ENCODE measurements at places on chromosomes 1 and 21.

DNA sequence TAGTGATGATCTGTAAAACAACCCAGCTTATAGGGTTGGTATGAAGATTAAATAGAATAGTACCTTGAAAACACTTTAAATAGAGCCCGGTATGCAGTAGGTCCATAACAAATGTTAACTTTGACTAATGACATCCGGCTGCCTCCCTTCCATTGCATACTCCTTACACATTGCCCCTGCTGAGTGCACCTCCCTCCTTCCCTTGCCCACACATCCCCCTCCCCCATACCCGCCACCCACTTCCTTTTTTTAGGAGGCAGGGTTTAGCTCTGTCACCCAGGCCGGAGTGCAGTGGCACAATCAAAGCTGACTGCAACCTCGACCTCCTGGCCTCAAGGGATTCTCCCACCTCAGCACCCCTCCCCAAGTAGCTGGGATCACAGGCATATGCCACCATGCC lies 24.4 kb upstream of the ZC3H12A start:
- no peak for DNase-seq

- no peak for DNase-seq
Observed at GRCh38 chr1:6652986-6653385, 28.3 kb downstream of the THAP3 start.

DNA sequence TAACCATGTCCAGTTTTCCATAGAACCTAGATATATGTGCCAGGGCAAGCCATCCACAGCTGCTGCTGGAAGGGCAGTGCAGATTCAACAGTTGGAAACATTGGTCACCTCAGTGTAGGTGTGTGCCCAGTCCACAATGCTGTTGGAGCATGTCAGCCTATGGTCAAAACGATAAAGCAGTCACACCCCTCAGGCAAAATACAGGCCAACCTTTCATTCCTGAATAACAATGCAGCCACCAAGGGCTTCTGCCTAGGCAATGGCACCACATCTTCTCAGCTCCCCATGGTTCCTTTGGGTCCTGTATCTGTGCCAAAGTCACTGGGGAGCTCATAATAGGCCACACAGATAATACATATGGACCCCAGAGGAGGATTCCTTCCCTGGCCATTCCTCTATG lies 15.1 kb upstream of the TBX19 start:
- DNase-seq = no peak

DNA sequence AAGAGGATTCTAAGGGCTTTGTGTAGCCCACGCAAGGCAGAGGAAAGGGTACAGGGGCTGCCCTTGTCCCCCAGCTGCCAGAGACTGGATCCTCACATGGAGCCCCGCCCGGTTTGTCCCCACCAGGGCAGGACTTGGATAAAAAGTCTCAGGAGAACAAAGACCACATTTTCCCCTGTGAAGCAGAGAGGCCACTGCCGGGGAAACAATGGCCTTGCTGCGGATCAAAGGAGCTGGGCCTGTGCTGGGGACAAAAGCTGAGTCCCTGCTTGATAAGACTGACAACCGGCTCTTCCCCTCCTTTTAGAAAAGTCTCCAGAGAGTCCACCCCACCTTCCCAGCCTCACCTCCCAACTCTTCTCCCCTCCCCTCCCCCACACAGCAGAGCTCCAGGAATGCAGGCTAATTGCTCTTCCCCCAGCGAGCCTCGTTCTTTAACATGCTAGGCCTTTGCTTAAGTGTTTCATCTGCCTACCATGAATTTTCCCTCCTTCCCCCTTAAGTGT lies 142.4 kb downstream of the PLPP3 start:
- no peak for DNase-seq

DNA sequence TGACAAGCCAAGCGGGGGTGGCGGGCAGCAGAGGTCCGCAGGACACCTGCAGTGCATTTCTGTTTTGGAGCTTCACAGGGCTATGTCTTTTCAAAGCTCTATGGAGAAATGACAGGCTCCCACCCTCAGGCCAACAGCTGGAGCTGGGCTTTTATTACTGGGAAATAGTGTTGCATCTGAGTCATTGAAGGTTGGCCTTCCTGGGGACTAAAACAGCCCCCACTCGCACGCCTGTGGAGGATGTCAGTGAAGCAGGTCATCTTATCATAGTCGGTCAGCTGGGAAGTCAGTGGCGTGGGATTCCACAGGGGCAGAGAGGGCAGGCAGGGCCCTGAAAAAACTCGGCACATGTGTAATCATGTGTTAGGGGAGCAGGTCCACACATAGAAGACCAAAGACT lies 55.3 kb downstream of the NTPCR start:
- peak; percentile 23 for DNase-seq

GRCh38 chr1:77797991-77798390 lies 18.5 kb downstream of the MIGA1 start:
- no peak for DNase-seq

DNA sequence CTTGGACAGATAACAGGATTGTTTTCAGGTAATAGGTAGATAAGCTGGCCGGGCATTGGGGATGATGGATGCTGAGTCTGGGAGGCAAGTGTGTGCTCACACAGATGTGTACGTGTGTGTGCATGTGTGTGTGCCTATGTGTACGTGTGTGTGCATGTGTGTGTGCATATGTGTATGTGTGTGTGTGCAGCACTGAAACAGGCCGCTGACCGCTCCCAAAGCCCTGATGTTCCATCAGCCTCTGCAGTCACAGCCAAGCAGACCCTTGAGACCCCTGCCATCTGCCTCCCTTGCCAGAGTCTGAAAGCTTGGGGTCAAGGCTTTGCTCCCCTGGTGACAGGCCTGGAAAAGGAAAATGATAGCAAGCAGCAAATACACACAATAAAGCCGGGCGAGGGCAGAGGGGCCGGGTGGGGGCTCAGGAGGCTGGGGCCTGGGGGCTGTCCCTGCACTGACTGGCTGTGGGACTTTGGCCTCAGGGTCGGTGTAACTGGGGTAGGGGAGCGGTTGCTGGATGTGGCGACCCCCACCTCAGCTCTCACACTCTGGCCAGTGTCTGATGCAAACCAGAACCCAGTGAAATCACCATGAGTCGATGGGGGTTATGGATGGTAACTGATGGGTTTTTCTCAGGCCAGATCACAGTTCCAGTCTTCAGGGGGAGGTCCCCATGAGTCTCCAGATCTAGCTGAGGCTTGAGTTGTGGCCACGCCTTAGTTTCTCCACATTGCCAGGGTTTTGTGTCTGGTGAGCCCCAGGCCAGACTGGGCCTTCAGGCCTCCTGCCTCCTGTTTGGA lies 9.2 kb upstream of the TNFRSF8 start:
- DNase-seq = no peak

DNA sequence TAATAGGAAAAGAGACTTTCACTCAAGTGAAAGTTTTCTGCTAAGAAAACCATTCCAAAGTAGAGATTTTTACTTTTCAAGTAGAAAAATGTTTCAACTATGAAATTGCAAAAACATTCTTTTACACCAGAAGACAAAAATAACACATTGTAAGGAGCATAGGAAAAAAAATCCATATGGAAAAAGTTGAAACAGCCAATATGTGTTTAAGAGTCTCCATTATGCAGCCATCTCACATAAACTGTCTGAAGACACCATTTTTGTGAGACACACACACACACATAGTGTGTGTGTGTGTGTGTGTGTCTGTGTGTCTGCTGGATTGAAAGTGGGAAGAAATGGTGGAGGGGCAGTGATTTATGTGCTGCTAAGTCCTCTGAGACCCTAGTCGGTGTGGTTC lies 162.1 kb downstream of the HHAT start:
- no peak for DNase-seq

DNA sequence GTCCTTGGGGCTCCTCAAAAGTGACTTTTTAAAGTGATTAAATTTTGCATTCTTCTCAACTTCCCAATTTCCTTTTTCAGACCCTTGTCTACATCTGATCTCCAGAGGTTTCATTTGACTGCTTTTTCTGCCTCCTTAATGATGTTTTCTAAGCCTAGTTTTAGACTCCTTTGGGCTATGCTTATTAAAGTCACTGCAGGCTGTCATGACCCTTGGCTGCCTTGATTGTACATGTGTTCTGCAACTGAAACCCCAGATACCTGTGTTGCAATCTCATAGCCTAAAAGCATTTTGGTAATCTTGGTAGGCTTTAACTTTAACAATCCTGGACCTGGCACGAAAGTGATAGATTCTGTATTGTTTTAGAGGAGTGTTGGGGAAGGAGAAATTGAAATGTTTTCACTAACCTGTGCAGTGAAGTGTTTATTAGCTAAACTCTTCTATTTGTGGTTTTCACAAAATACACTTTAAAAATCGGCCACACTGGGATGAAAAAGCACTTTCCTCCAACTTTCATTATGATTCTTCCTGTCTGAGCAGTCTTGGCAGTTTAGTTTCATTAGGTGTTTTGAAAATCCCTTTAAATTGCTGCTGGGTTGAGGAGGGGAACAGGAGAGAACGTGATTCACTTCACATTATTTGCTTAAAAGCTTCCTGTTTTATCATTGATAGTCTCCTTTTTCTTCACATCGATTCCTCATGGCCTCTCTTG lies 4.9 kb downstream of the MACO1 start:
- DNase-seq = no peak

- DNase-seq = no peak
Observed at GRCh38 chr21:21000591-21001175, 2.5 kb downstream of the NCAM2 start.

DNA sequence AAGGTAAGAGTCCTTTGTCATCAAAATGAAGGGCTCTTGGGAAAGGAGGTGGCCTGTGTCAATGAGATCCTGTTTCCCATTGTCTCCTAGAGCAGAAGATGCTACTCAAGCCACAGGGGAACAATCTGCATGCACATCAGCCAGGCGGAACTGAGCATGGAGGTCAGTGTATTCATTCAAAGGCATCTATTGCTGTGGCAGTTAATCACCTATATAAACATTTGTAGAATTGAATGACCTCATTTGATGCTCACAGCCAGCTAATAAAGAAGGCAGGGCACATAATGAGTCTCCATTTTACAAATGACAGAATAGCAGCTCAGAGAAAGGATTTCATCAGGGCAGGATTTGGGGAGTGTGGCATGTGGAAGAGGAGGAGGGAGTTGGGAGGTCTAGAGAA lies 5.7 kb upstream of the FYB2 start:
- DNase-seq = no peak

DNA sequence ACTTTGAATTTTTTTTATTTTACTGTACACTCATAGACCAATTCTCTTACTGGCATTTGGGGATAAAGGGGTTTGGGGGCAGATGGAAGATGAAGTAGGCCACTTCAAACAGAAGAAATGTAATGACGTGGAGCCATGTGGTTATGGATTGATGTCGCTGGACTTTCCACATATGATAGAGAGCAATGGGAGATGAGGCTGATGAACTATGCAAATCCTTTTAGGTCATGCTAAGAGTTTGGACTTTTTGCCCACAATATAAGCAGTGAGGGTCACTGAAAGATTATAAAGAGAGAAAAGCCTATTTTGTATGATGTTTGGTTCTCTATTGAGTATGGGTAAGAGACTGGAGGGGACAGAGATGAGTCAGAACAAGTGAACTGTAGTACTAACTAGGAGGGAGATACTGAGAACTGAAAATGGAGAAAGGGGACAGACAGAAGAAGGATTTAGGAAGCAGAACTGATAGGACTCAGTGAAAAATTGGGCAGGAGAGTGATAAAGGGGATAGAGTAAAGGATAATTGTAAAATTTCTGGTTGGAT lies 9.2 kb downstream of the C1orf21 start:
- DNase-seq = no peak

GRCh38 chr1:115337276-115337632 lies 795 bp downstream of the NGF start:
- no peak for DNase-seq

GRCh38 chr1:208071435-208072031 lies 160.6 kb upstream of the CD34 start:
- no peak for DNase-seq

GRCh38 chr1:212689196-212689725 lies 10.4 kb downstream of the BATF3 start:
- no peak for DNase-seq

DNA sequence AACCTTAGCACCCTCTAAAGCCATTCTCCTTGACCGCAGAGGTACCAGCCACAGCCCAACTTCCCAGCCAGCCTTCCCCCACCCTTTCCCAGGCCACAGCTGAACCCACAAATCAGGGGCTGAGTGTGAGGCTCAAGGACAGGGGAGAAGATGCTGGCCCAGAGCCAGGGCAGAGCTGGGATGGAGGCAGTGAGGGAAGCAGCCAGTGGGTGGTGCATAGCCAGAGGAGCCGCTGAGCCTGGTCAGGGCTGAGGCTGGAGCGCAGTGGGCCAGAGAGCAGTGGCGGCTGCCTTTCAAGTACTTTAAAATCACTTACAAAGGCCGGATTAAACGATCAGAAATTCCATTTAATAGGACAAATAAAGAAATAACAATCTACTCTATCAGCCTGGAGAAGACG lies 36.3 kb downstream of the DMAP1 start:
- DNase-seq = no peak

- peak; percentile 81 for DNase-seq
Observed at GRCh38 chr1:12052008-12052573, 11.0 kb upstream of the TNFRSF8 start.

GRCh38 chr1:59750328-59751003 lies 64.3 kb upstream of the HOOK1 start:
- DNase-seq = peak; percentile 86

DNA sequence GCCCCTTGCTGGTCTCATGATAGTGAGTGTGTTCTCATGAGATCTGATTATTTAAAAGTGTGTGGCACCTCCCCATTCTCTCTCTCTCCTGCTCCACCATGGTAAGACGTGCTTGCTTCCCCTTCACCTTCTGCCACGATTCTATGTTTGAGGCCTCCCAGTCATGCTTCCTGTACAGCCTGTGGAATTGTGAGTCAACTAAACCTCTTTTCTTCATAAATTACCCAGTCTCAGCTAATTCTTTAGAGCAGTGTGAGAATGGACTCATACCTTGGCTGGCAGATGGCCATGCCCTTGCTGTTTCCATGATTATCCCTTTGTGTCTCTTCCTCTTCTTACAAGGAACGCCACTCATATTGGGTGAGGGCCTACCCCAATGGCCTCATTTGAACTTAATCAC lies 40.3 kb downstream of the PSMG1 start:
- no peak for DNase-seq

DNA sequence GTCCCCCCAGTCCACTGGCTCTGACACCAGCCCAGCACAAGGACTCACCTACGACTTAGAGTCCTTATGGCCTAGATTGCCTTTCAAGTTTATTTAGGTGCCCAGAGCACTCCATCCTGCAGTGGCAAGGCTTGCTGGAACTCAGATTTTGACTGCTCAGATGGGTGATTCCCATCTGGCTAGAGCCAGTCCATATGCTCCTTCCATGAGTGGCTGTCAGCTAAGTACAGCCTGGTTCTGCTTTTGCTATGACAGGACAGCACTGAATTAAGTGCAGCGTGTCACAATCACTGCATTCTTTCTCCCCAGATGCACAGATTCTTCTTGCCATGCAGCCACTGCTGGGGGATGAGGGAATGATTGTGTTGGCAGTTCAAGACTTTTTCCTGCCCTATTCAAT lies 43.8 kb downstream of the GPR52 start:
- DNase-seq = no peak

DNA sequence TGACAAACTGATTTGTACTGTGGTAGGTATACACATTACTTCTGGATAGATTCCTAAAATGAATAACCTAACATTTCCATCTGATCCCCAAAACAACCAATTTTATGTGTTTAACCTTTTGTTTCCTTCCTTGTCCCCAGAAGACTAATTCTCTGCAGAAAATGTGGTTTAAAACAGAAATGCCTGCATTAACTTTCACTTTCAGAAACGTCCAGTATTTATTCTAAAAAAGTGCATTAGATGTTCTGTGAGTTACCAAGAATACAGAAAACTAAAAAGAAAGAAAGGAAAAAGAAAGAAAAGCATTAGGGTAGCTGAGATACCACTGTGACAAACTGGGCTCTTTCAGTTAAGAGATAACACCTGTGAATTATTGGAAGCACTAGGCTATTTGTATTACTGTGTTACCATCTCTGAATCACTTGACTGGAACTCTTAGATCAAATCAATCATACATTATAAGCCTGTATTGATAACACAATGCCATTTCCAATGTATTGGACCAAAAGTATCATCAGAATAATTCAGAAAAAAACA lies 177.7 kb downstream of the NCAM2 start:
- no peak for DNase-seq
